ENCODE measurements at places on chromosomes 4 and X.

- no peak for DNase-seq
These were observed 5.7 kb downstream of the ZNF275 start for GRCh38 chrX:153339662-153340061.

GRCh38 chrX:65681810-65682209 is 14.4 kb downstream of the MSN start:
- DNase-seq = no peak

GRCh38 chrX:105816517-105816916 is 5.8 kb upstream of the NRK start:
- DNase-seq = no peak

DNA sequence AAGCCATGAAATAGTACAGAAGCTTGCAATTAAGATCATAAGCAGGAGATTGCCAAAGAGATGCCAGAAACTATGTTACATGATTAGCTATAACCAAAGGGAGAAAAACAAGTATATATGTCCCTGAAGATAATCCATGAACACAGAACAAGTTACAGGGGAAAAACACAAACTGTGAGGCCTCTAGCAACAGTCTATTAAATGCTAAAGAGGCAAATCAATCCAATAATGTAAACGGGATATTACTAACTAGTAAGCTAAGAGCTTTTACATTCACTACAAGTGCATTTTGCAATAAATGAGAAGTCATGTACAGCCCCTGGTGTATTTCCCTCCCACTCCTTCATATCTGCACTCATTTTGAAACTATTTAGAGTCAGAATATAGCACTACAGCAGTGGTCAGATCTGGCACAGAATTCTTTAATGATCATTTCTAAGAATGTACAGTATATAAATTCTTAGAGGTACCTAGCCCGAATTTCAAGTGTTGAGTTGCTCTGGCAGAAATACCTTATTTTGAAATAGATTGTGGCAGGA is 449.8 kb upstream of the SMIM31 start:
- DNase-seq = no peak

DNA sequence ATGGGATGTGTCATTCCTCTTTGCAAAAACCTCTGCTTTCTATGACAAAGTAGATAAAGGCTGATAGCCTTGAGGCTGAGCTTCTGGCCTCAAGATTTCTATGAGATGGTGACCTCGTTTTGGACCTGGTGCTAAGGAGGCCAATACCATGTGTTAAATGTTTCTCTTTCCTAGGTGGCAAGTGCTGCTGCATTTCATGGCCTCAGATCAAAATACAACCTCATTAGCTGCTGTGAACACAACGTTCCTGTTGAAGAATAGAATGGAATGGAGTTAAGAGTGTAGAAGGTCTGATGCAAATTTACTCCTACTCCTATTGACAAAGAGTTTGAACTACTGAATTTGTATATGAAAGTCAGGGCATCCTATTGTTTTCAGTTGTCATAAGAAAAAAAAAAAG is 112.0 kb downstream of the C4orf51 start:
- DNase-seq = no peak

DNA sequence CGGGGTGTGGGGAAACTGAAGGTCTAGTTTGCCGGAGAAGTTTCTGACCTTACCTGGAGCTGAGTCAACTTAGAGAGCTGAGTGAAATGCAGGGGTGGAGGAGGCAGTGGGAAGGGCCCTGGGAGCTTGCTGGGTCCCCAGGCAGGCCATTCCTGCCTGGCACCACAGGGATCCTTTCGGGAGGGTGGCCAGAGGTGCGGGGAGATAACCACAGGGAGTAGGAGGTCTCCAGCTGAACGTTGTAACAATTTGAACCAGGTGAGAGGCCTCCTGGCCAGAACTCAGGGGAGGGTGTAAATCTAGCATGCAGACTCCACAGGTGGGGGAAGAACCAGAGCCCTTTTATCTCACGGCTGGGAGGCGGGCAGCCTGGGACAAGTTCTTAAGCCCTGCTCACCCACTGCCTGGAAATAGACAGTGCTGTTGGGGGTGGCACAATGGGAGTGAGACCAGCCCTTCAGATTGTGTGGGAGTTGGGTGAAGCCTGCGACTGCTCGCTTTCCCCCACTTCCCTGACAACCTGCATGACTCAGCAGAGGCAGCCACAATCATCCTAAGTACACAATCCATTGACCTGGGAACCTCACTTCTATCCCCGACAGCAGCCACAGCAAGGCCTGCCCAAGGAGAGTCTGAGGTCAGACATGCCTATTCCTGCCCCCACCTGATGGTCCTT is 247.4 kb downstream of the ADGRA3 start:
- no peak for DNase-seq

- DNase-seq = no peak
These were observed 1065.7 kb upstream of the PABPC4L start for GRCh38 chr4:135267148-135267865.

GRCh38 chr4:185721190-185722028 is 90.6 kb downstream of the SORBS2 start:
- DNase-seq = no peak

GRCh38 chr4:1395941-1396805 is 10.1 kb downstream of the NKX1-1 start:
- no peak for DNase-seq

DNA sequence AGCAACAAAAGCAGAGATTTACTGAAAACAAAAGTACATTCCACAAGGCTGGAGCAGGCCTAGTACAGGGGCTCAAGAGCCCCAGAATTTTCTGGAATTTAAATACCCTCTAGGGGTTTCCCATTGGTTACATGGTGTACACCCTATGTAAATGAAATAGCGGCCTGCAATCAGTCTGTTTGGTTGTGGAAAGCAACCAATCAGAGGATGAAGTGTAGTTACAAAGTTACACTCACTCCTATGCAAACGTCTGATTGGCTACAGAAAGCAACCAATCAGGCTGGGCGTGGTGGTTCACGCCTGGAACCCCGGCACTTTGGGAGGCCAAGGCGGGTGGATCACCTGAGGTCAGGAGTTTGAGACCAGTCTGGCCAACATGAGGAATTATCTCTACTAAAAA is 13.8 kb upstream of the TXLNG start:
- no peak for DNase-seq

DNA sequence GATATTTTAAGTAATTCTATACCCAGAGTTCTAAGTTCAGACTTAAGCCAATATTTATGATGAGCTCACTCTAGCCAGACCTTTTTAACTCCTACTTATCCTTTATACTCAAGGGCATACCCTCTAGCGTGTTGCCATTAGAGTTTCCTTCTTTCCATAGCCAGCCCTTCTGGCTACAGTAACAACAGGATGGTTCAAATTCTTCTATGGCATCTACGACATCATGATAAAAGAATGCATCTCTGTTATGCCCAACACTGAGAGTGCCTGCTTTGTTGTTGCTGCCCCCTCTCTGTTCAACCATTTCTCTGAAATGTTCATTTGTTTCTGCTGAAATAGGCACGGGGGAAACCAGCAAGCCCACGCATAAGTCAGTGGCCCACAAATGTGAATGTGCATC is 104.5 kb downstream of the UBE2NL start:
- DNase-seq = no peak

GRCh38 chr4:75254745-75255144 is 259.5 kb downstream of the RCHY1 start:
- DNase-seq = no peak

- no peak for DNase-seq
These were observed 382.3 kb upstream of the HTR2C start for GRCh38 chrX:114201622-114202021.

GRCh38 chrX:68286076-68286475 is 147.2 kb downstream of the OPHN1 start:
- DNase-seq = no peak

- DNase-seq = peak; percentile 70
These were observed 350.0 kb downstream of the CAMK2D start for GRCh38 chr4:113411496-113411938.

DNA sequence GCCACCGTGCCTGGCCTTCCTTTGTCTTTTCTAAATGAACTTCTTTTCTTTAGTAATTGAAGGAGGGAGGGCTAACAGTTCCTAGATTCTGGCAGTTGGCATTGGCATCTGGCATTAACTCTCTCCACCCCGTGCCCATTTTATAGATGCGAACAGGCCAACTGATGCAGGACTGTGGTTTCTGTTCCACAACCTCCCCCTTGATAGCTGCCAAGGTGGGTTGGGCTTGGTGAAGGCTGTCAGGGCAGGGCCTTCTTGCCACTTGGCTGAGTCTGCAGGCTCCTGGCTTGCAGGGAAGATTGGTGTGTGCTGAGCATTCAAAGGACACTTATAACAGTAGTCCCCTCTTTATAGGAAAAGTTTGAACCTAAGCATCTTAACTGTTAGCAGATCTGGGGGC is 4.3 kb downstream of the SOWAHD start:
- no peak for DNase-seq

Data from suppressor macrophage treated with lipopolysaccharide for 1 hour (primary cell).